Stimulated activated CD8-positive, alpha-beta memory T cell treated with anti-CD3 and anti-CD28 coated beads, Interleukin-4, amount 100 ng/mL, for 24 hours (primary cell): ENCODE measurements at places on chromosomes 5 and 9.

- no peak for DNase-seq
These were observed 256.9 kb upstream of the PCSK5 start for GRCh38 chr9:75633451-75634057.

DNA sequence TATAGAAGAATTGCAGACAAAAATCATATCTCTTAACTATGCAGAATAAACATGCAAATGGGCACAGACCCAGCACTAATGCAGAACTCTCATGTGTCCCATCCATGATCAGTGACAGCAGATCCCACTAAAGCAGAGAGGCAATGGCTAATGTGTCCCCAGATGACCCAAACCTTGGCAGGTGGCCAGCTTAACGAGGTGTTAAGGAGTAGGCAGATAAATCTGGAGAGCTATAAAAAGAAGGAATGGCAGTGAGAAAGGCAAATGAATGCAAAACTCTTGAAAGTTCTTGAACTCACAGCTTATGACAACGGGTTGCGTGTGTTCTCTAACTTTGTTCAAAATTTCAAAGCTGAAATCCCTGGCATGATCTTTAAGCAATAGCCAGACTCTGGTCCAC lies 265.4 kb downstream of the RASEF start:
- no peak for DNase-seq

DNA sequence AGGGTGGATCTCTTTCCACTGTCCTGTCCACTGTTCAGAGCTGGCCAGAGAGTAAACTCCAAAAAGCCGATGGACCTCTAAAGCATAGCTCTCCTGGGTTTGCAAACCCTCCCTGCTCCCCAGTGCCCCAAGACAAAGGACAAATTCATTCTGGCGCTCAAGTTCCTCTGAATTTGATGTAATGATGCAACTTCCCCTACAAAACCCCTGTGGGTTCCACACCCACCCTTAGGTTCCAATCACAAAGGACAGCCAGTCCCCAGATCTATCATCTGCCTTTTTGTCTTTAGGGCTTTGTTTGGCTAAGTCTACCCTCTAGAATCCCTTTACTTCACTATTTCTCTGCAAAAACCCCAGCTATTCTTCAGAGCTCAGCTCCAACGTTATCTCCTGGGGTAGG lies 57.4 kb upstream of the SLC25A51 start:
- DNase-seq: no peak

DNA sequence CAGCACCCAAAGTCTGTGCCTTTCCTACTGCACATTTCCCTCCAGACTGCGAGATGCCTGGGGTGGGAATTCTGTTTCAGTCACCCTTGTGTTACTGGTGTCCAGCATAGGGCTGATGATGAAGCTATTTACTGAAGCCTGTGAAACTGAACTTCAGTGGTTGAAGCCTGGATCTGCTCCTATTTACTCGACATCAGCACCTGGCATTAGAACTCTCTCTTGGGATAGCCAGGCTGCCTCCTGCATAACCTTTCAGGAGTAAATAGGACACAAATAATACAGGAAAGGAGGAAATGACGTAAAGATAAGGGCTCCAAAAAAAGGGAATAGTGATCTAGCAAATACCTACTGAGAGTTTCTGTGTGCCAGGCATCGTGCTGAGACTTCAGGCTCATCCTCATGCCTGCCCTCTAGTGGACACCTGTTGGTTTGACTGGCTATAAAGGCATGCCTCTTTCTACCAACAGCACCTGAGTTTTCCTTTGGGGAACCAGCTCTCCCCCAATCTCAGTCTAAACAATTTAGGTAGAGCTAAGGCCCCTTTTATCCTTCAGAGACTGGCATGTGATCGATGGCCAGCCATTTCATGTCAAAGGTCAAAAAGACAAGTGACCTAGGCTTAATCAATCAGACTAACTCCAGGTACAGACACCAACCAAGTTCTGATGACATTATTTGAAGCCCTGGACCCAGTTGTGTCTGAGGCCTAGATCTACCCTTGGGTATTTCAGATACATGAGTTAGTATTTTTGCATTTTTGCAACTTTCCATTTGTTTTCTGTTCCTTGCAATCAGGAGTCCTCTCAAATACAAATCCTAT lies 192.1 kb upstream of the TRIM32 start:
- peak; percentile 3 for DNase-seq

- DNase-seq: no peak
These were observed 84.0 kb downstream of the GTF3C4 start for GRCh38 chr9:132754236-132754635.

DNA sequence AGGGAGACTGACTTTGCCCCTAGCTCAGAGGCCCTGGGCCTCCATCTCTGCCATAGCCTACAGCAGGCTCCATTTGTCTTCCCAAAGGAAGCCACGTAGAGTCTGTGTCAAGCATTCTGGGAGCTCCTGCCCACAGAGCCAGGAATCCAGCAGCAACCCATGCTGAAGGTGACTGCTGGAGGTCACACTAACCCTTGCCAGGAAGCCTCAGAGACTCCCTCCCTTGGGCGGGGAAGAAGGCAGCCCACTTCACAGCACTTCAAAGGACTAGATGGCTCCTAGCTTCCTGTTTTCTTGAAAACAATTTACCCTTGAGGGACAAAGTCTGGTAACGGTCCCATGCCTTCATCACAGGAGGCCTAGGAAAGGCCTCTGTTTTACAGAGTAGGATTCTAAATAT lies 1.7 kb downstream of the CKMT2 start:
- DNase-seq: no peak

GRCh38 chr5:72347801-72348308 lies 27.7 kb downstream of the PTCD2 start:
- DNase-seq: no peak

DNA sequence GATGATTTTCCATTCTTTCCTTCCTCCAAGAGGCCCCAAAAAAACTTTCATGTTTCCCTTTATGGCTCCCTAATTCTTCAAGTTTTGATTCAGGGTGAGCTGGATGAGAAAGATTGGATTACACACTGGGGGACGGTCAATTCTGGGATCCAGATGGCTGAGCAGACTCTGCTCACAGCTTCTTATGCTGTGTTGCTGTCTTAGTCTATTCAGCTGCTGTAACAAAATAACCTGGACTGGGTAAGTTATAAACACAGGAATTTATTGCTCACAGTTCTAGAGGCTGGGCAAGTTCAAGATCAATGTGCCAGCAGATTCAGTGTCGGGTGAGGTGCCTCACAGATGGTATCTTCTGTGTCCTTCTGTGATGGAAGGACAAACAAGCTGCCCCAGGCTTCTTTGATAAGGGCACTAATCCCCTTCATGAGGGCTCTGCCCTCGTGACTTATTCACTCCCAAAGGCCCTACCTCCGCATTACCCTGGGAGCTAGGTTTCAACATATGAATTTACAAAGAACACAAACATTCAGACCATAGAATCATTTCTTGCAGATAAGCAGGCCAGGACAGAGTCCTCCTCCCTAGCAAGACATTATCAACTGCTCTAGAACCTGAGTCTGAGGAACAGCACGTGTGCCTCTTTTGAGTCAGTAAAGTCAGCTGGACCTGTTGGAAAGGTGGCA lies 23.1 kb upstream of the SMAD5 start:
- DNase-seq: no peak

DNA sequence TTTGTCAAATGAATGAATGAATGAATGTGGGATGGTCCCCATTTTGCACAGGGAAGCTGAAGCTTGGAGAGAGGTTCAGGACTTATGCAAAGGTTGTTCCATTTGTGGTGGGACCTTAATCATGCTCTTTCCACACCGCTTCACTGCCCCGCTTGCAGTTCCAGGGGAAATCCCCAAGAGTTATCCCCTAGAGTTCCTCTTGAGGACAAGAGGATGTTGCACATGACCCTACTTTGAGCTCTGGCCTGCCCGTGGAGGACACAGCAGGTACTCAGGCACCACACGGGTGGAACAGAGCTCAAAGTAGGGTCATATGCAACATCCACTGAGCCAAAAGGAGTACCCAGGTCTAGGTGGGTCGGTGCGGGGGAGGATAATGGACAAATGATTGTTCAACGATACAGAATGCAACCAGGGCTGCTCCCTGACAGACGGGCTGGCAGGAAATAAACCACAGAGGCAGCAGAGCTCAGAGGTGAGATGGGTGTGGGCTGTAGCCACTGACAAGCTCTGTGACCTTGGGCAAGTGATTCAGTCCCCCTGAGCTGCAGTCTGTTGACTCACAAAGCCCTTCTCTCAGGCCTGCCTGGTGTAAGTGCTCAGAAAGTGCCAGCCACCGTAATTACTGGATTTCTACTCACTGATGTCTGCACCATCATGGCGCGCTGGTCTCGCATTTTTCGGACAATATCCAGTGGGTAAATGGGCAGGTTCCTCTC lies 60.3 kb upstream of the EPB41L4B start:
- no peak for DNase-seq

- DNase-seq: no peak
These were observed 19.8 kb downstream of the ADAMTS2 start for GRCh38 chr5:179325296-179326031.

DNA sequence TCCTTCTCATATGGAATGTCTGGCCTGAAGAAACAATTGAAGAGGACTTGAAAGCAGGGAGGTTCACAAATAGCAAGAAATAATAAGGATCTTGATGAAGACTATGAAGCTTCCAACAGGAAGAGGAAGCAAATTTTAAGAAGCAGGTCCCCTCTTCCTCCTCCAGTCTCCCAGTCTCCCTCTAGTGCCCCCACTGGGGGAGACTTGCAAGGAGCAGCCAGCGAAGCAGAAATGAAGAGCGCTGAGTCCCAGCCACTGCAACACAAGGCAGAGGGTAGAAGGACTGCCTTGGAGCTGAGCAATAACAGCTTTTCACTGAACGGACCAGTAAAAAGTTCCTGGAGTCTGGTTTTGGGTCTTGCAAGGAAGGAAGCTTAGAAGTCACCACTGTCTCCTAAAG lies 32.6 kb upstream of the ACO1 start:
- no peak for DNase-seq

DNA sequence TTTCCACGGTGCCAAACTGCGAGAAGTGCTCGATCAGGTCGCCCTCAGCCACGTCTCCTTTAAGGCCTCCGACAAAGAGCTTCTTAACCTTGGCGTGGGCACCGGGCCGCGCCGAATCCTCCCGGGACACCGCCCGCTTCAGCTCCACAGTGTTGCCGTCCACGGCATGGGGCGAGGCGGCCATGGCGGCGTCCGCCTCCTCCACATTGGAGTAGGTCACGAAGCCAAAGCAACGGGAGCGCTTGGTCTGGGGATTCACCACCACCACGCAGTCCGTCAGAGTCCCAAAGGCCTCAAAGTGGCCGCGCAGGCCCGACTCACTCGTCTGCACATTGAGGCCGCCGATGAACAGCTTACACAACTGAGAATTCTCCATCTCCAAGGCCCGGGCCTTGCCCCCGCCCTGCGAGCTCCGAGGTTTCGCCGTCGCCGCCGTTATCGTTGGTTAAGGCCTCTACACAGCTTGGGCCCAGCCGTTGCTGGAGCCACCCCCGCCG lies 424 bp downstream of the HNRNPA0 start:
- no peak for DNase-seq

- DNase-seq: no peak
These were observed 88.7 kb downstream of the BASP1 start for GRCh38 chr5:17305964-17306725.

DNA sequence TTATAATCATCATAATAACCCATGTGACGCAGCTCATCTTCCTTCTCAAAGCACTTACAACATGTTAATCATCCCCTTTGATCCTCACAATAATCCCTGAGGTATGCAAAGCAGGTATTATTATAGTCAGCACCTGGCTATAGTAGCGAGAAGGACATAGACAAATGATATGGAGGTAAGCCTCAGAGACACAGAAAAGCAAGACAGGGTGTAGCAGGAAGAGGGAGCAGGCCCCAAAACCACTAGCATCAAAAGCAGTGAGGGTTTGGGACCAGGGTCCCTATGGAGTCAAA lies 139.2 kb upstream of the SLC30A5 start:
- DNase-seq: no peak

DNA sequence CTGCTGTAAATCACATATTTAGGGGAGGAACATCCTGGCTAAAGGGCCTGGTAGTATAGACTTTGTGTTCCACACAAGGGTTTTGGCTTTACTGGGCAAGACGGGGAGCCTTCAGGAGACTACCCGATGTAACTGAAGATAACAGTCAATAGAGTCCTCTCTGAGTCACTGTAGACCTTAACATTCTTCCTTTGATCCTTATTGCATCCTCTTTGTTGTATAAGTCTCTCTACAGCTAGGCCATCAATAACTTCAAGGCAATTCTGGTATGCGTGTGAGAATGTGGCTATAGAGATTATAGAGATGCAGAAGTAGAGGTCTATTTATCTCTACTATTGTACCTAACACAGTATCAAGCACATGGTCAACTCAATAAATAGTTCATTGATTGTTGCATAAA lies 67.3 kb upstream of the STK32A start:
- DNase-seq: no peak

- DNase-seq: no peak
These were observed 141.9 kb downstream of the ACTBL2 start for GRCh38 chr5:57340681-57341080.

GRCh38 chr9:801399-802071 lies 40.0 kb upstream of the DMRT1 start:
- DNase-seq: no peak
